GM23338 (cell line): ENCODE measurements at places on chromosomes 4 and X. TPM values are rescaled to one million over a fixed set of nuclear protein-coding genes. Genes with fewer than 3 reads are reported as not detected.

The SPIN2A gene
- 1.4 and 2.6 TPM in 2 replicates for total RNA-seq

The KIT gene
- 26.8 and 28.4 TPM in 2 replicates for total RNA-seq

The USP53 gene
- total RNA-seq: 24.7 and 27.7 TPM in 2 replicates

The HSD17B13 gene
- not detected in 2 replicates for total RNA-seq

The SMS gene
- total RNA-seq: 168 and 185 TPM in 2 replicates

The PROM1 gene
- total RNA-seq: 66.6 and 70.3 TPM in 2 replicates

The PGAM4 gene
- total RNA-seq: 0.35 and 0.52 TPM in 2 replicates

- no peak for DNase-seq
Measured at GRCh38 chr4:128768373-128768996, 41.0 kb upstream of the JADE1 start.

- peak; percentile 41 for DNase-seq
Measured at GRCh38 chr4:161564230-161564834, 599.5 kb downstream of the FSTL5 start.

GRCh38 chr4:113080050-113080449, 30.6 kb downstream of the ANK2 start:
- DNase-seq: peak; percentile 35

DNA sequence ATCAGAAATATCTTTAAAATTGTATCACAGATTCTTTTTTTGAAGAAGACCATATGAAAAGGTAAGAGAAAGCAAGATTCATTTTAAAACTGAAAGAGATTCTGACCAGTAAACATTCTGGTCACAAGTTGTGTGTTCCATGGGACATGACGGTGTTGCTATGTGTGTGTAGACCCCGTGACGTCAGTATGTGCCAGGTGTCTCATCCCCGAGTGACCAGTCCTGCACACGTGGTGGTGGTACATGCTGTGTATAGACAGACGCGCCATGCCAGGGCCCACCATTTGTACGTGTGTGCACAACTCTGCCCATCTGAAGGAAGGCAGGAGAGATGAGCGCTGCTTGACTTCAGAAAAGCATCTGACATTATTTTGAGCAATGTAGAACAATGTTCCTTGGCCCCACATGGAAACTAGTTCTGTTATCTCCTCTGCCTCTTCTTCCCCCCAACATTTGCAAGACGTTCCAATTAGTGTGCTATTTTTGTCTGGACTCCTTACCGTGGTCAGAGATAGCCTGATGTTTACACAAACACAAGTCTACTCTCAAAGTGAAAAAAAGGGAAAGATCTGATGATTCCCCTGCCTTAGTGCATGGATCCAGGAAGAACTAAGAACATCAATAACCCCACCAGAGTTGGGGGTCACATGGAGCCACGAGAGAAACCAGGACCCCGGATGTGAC, 51.2 kb downstream of the IRF2 start:
- no peak for DNase-seq

GRCh38 chr4:1842993-1843448, 12.9 kb downstream of the LETM1 start:
- no peak for DNase-seq

DNA sequence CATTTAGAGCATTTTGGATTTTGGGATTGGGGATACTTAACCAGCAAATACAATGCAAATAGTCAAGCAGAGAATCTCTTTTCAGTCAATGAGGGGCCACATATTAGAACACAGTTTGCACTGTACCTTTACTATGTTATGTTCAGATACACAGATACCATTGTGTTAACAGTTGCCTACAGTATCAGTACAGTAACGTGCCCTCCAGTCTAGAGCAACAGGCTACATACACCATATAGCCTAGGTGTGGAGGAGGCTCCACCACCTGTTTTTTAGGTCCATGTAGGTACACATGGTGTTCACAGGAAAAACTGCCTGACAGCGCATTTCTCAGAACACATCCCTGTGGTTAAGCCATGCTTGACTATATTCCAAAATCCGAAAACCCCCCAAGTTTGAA, 9.1 kb downstream of the GRPEL1 start:
- DNase-seq: no peak

GRCh38 chr4:122195718-122196117, 43.6 kb downstream of the BLTP1 start:
- DNase-seq: no peak

GRCh38 chr4:26717332-26717731, 133.4 kb downstream of the TBC1D19 start:
- no peak for DNase-seq

DNA sequence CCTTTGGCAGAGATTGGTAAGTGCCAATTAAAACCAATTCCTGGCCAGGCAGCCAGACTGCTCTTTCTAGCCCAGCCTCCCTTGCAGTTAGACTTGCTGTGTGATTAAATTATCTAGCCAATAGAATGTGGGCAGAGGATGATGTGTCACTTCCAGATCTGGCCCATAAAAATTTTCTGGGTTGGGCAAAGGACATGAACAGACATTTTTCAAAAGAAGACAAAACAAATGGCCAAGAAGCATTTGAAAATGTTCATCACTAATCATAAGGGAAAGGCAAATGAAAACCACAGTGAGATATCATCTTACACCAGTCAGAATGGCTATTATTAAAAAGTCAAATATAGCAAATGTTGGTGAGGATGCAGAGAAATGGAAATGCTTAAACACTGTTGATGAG, 71.4 kb upstream of the STIM2 start:
- no peak for DNase-seq

DNA sequence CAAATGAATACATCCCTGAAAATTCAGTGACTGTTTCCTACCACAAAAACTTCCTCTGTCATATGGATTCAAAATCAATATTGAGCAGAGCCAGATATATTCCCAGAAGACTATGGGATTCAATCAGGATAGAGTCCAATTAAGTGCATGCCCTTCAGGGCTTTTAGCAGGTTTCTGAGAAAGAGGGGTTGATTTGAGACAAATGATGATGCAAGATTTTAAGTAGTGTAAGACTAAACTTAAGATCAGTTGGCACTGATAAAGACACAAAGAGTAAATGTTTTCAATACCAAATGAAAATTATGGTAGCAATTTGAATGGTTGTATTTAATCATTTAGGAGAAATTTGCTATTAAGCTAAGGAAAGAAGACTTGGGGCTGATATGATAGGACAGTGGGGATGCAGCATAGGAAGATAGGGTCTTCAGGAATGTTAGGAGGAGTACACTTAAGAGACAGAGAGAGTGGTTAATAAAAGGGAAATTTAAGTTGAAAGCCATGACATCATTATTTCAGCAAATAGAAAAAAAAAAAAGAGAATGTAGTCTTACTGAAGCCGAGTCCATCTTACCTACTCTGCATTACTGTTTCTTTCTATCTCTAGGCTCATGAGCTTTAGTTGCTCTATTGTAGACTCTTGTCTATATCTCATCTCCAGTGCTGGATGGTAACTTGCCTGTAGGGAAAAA, 32.0 kb upstream of the XK start:
- no peak for DNase-seq

DNA sequence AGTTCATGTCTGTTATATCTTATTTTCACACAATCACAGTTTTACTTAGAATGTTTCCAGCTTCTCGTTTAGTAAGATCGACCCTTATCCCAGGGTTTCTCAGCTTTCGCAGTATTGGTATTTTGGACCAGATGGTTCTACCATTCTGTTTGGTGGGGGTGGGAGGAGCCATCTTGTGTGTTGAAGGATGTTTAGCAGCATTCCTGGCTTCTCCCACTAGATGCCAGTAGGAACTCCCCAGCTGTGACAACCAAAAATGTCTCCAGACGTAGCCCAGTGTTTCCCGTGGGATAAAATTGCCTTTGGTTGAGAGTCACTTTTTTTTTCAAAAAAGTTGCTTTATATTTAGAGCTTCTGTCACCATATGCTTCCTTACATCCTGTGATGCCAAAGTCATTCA, 90.9 kb upstream of the TLR2 start:
- DNase-seq: peak; percentile 51

GRCh38 chr4:55218041-55218440, 92.6 kb upstream of the KDR start:
- no peak for DNase-seq

DNA sequence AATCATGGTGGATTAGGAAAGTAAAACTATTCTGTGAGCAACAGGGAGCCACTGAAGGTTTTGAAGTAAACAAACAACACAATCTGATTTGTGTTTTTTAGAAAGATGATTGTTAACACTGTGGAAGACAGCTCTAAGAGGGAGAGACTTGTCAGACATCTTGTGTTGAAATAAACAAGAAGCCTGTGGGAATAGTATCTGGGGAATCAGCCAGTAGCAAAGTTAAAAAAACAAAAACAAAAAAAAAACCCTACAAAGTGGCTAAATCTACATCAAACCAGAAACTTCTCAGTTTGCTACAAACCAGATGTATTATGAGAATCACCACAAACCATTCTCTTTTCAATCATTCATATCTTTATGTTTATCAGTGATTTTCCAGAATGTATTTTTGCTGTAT, 125.7 kb upstream of the GPC4 start:
- DNase-seq: no peak

DNA sequence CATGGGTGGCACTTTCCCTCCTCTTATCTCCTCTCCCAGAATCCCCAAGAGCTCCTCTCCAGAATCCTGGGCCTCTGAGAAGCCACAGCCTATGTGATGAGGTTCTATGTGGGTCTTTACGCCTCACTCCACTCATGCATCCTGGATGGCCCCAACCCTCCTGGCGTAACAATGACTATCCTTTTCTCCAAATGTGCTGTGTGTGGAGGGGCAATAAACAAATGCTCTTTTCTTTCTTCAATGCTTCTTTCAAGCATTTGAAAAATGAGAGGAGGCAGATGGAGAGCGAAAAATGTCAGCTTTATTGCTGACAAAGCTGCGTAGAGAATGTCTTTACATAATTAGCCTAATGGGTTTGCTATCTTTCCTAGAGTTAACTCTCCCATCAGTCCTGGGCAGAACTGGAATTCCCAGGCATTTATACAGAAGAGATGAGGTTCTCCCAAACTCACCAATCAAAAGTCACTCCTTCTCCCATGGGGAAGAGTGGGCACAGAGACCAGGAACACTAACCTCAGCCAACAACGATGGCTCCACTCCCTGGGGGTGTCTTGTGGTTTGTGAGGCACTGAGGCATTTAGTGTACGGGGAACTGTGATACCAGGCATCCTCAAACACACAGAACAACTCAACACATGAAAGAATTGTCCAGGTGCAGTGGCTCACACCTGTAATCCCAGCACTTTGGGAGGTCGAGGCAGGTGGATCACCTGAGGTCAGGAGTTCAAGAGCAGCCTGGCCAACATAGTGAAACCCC, 118.9 kb upstream of the SLC34A2 start:
- no peak for DNase-seq

- DNase-seq: no peak
Measured at GRCh38 chr4:28774344-28774743, 1913.7 kb downstream of the STIM2 start.

DNA sequence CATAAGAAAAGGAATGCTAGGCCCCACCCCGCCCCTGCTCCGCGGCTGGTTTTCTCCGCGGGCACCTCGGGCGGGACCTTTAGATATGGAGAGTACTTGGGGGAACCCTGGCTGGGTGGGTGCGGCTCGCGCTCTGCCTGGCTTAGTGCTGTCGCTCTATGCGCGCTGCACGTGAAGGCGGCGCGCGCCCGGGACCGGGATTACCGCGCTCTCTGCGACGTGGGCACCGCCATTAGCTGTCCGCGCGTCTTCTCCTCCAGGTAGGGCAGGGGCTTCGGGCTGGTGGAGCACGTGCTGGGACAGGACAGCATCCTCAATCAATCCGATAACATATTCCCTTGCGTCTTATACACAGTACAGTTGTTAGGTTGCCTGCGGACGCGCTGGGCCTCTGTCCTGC, 56.0 kb downstream of the MAGEB10 start:
- peak; percentile 33 for DNase-seq

GRCh38 chrX:148610328-148610698, 109.9 kb downstream of the AFF2 start:
- DNase-seq: no peak

DNA sequence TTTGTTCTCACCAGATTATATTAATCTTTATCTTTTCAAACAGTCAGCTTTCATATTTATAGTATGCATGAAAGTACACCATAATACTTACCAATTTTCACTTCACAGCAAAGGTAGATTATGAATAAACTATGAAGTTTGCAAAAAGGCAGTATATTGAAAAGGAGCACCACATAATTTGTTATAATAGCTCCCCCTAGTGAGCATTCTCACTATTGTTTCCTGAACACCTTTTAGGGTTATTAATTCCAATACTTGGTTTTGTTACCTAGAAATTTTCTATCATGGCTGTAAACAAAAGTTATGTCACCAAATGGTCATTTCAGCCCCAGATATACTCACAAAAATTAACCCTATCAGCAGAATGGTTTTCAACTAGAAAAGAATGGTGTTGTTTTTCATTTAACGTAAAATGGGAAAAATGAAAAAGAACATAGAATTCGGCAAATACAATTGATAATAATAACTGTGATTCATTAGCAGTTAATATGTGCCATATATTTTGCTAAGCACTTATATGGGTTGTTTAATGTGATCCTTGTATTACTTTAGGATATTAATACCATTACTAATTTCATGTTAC, 30.2 kb upstream of the NKX6-1 start:
- DNase-seq: peak; percentile 74

DNA sequence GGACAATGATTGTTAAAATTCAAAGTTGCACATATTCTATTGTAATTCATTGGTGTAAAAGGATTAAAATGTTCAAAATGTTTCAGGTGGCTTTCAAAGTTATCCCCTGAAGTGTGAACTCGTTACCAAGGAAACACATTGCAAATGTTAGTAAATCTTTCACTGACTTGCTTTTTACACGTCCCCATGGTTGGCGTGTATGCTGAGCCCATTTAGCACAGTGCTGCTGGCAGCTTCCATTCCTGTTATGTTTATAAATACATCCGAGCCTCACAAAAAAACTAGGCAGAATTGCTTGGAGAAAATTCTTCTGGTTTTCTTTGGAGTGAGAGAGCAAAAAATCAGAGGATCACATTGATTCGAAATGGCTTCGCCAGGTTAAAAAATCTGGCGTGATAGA, 105.9 kb upstream of the HPGD start:
- DNase-seq: no peak

DNA sequence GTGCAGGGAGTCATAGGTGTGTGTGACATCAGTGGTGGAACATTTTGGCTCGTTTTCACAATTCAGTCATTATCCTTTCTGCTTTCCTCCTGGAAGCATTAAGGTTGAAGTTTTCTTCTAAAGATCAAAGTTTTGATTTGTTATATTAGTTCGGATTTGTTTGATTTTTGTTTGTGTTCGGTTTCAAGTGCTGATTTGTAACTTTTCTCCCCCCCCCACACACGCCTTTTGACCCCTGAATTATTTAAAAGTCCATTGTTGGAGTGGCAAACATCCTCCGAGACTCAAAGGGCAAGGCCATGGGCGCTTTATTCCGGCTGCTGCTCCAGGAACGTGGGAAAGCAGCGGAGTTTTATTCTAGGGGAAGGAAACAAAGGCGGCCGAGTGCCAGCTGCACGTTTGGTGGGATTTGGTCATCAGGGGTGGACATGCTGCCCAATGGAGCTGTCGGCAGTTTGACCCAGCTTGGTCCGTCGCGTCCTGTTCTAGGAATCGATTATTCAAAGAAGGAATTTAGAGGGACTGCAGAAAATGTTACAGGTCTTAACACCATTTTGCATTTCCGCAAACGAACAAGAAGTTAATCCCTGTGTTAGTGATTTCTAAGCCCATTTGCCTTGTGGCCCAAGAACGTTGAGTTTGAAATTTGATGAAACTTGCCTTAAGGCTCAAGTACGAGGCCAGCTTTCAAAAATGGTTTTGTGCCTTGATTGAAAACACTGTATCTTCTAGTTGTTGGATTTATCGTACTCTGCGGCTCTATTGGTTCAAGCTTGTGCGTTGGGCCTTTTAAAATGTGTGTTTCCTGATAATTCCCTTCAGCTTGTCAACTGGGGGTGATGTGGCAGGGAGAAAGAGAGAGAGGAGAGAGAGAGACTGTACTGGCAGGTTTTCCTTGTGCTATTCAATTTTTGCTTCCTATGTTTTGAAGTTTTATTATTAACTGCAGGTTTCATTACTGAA, 565 bp upstream of the ZNF41 start:
- DNase-seq: peak; percentile 22
